ENCODE measurements at places on chromosomes 4 and X. TPM values are rescaled to one million over a fixed set of nuclear protein-coding genes. Genes with fewer than 3 reads are reported as not detected.

- no peak for DNase-seq
Observed at GRCh38 chr4:168942985-168943384, 67.1 kb downstream of the CBR4 start.

DNA sequence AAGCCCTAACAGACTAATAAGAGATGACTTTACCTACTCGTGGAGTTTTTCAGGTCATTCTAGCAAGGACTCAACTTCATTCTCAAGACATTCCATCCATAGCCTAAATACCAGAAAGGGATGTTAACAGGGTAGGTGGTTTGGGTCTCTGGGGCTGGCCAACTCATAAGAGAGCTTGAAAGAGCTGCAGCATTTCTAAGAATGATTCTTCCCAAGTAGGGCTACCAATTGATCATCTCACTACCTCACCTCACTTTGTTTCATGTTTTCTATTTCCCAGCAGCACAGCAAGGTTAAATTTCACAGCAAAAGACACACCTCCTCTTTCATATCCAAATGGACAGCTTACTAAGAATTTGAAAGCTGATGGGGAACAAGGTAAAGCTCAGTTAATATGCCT is 614.8 kb upstream of the DIPK2B start:
- DNase-seq = no peak

GRCh38 chrX:68999356-68999755 is 165.9 kb downstream of the PJA1 start:
- no peak for DNase-seq

DNA sequence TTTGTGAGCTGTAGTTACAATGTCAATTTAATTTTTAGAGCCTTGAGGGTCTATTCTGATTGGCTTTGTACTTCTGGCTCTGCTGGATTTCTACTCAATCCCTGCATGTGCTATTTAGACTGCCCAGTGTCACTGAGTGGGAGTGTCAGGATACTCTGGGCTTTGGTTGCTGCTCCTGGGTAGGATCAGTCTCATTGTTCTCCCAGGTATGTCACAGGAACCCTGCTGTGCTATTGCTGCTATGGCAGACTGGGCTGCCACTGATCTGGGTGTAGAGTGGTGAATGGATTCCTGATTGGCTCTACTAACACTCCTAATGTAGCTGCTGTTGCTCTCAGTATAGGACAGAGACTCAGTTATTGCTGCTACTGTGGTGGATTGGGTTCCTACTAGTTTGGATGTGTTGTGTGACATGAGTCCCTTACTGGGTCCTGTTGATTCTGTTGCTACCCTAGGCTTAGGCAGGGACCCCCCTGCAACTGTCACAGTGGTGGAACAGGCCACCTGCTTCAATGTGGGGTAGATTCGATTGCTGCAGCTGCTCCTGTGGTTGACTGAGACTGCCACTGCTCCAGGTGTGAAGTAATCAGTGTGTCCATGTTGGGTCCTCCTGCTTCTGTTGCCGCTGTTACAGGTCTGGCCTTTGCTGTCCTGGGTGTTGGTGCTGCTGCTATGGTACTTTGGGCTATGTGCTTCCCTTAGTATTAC is 707.8 kb upstream of the AMOT start:
- no peak for DNase-seq

- no peak for DNase-seq
Observed at GRCh38 chrX:71103110-71103983, 3.2 kb downstream of the CXorf65 start.

- DNase-seq = peak; percentile 75
Observed at GRCh38 chrX:115690511-115691216, 129.7 kb downstream of the PLS3 start.

GRCh38 chrX:11585174-11585573 is 80.5 kb downstream of the ARHGAP6 start:
- DNase-seq = no peak

DNA sequence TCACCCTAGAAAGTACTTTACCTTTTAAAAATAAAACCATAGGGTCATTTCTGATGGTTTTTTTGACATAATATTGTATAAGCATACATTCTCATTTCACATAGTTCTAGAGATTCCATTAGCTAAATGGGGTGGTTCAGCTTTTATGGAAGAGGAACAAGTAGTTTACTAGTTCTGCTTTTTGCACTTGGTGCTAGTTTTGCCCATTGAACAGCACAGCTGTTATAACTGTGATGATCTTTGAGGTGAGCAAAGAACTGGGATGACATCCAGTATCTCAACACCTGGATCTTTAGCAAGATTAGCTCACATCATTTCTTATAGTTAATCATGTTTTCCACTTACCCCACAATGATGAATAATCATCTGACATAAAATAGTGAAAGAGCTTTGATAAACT is 40.9 kb downstream of the MOB1B start:
- no peak for DNase-seq

PFKFB1 gene
- total RNA-seq = 0.13 TPM

UBA1 gene
- total RNA-seq = 115 TPM

JCHAIN gene
- not detected for total RNA-seq

MEPE gene
- not detected for total RNA-seq

MAGEA4 gene
- not detected for total RNA-seq

COL4A5 gene
- total RNA-seq = 34.9 TPM

PPEF2 gene
- total RNA-seq = under 0.01 TPM
